ENCODE measurements at places on chromosomes 2 and 18.

DNA sequence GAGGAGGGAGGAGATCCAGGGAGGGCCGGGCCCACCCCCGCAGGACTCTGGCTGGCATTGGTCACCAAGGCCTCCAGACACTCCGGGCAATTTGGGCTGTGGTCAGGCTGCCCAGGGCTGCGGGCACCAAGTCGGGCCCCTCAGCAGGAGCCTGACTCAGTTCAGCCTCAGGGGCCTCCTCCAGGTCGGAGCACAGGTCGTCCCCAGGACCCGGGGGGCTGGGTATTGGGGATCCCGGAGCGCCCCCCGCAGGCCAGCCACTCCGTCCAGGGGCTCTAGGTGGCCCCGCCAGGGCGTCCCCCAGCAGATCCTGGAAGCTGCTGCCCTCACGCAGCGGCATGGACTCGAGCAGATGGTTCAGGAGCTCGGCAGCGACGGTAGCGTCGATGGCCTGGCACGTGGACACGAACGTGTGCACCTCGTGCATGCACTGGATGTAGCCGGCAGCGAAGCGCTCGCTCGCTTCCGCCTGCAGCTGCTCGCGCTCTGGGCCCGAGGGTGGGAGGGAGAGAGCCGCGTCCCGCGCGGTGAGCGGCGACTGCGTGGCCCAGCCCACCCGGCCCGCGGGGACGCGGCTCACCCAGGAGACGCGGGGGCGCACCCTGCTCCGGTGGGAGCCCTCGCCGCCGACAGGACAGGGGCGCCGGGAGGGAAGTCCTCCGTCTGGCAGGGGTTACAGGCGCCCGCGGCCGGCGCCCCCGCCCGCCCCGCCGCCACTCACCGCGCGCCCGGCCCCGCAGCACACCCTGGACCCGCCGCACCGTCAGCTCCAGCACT is 884 bp downstream of the HES6 start:
- DNase-seq: peak; percentile 41

DNA sequence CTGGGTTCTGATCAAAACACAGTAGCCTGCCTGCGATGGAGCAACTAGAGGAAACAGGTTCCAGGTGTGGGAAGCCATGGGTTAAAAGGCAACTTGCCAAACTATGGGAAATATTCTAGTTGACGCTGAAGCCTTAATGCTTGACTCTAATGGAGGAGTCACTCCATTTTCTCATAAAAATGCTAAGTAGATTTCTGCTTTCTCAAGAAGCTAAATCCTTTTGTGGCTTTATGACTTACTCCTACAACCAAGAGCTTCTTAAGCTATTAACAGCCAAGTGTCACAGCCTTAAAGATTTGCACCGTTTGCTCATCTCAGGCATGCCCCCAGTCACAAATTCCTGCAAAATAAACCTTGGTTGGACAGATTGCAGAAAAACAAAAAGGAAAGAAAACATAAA is 25.2 kb downstream of the ANKRD44 start:
- DNase-seq: no peak

GRCh38 chr2:24163186-24163585 is 11.7 kb upstream of the FAM228A start:
- DNase-seq: no peak

- DNase-seq: no peak
Measured at GRCh38 chr2:107006836-107007235, 120.9 kb upstream of the ST6GAL2 start.

GRCh38 chr2:40329739-40330030 is 122.2 kb downstream of the SLC8A1 start:
- no peak for DNase-seq

GRCh38 chr2:145026456-145027455 is 506.8 kb upstream of the ZEB2 start:
- DNase-seq: no peak

- DNase-seq: no peak
Measured at GRCh38 chr18:29853126-29853525, 1189.4 kb downstream of the DSC3 start.

GRCh38 chr18:7459851-7460770 is 107.0 kb upstream of the PTPRM start:
- no peak for DNase-seq

GRCh38 chr2:120541553-120541932 is 194.1 kb upstream of the GLI2 start:
- DNase-seq: no peak

- no peak for DNase-seq
Measured at GRCh38 chr2:155456222-155456621, 757.7 kb downstream of the KCNJ3 start.

DNA sequence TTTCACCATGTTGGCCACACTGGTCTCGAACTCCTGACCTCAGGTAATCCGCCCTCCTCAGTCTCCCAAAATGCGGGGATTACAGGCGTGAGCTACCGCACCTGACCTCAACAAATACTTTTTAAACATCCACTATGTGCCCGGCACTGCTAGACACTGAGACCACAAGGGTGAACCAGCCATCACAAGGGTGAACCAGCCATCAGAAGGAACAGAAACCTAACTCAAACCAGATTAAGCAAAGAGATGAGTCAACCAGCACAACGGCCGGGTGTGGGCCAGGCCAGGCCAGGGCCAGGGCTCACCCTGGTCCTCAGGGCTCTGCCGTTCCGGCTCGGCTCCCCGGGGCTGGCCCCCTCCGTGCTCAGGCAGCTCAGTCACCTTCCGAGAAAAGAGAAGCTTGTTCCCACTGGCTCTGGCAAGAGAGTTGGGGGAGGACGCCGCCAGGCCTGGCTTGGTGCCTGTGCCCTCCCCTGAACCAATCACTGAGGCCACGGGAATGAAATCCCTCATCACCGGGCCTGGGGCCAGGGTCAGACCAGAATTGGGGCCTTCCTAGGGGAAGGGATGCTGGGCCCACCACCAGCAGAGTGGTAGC is 4.4 kb downstream of the TEX44 start:
- DNase-seq: no peak

DNA sequence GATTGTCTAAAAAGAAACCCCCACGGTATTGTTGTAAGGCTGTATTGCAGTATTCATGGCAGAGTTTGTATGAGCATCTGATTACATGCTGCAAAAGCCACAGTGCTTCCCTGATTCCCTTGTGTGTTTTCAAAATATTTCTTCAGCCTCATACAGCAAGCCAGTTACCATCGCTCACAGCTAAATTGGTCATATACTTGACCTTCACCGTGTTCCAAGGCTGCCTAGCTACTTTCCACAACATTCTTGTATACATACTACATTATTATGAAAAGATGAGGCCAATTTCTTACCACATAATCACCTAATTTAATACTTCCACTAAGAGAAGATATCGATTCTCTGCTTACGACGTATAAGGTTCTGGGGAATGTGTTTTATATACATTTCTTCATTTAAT is 576.3 kb upstream of the CNTNAP5 start:
- no peak for DNase-seq

- DNase-seq: no peak
Measured at GRCh38 chr2:218216336-218216673, 684 bp upstream of the ARPC2 start.

GRCh38 chr2:205321231-205321630 is 361.1 kb upstream of the NRP2 start:
- DNase-seq: no peak

All from CD4-positive, alpha-beta T cell treated with Interleukin-21 for 1 hour (primary cell).